Renal cortex interstitium (tissue), 15 donors: ENCODE measurements at places on chromosomes 12 and 14.
A peak's percentile ranks its signal among the peaks of the same experiment; 100 is the strongest.

DNA sequence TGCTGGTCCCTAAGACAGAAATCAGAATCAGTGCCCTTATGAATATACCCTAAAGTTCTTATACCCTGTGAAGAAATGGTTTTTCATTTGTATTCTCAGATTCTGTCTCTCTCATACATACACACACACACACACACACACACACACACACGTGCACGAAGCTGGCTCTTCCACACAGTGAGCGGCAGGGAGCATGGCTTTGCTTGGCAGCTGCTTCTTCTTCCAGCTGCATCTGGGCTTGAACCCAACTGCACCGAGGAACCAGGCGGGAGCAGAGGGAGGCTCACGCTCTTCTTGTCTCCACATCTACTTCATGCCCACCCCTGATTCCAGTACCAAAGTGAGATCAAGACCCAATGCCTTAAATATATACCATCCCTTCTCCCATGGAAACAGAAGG lies 19.4 kb downstream of the GRIN2B start:
- DNase-seq: no peak

DNA sequence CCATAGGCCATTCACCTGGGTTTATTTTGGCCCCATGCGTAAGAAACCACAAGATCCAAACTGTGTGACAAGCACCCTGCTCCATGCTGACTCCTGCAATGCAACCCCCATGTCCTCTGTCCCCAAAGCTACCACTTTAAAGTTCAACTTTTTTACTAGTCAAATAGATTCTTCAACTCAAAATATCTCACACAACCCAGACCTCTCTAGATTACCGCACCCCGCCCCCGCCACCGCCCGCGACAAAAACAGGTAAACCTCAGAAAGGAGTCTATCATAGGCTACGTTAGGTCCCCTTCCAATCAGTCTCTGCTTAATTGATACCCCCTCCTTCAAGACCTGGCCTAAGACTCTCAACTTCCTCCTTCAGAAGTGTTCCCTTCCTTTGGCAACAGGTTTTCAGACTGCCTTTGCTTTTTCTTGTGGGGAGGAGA lies 2.2 kb downstream of the ZFP36L1 start:
- no peak for DNase-seq

GRCh38 chr14:99169776-99170356 lies 102.1 kb downstream of the BCL11B start:
- DNase-seq: no peak

DNA sequence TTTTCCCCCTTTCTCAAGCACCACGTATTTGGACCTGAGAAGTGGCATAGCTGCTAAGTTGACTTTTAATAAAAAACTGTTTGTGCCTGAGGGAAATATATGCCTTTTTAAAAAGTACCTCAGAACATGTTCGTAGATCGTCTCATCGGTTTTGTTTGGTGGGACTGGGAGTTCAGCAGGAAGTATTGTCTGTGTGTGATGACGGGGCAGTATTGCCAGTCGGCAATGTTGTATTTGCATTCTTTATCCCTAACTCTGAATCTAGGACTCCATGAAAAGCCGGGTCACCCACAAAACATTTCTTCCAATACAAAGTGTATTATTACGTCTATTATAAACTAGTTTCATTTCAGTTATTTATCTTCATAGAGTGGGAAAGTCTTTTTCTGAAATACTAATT lies 19.7 kb upstream of the FGD4 start:
- DNase-seq: no peak

DNA sequence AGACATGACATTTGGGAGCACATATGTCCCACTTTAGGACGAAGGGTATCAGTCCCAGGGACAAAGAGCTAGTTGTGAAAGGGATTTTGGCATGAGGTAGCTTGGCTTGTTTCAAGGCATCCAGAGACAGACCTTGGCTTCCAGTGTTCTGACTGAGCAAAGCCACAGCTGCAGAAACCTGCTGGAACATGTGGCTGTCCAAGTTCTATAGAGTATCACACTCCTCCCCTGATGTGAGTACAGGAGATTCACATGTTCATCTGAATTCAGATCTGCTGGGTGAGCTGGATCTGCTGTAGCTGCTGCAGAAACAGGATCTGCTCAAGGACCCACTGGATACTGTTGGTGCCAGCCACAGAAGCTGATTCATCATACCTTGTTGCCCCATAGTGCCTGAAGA lies 10.1 kb upstream of the C14orf39 start:
- no peak for DNase-seq

GRCh38 chr14:65993996-65994395 lies 492.2 kb upstream of the CCDC196 start:
- DNase-seq: no peak

DNA sequence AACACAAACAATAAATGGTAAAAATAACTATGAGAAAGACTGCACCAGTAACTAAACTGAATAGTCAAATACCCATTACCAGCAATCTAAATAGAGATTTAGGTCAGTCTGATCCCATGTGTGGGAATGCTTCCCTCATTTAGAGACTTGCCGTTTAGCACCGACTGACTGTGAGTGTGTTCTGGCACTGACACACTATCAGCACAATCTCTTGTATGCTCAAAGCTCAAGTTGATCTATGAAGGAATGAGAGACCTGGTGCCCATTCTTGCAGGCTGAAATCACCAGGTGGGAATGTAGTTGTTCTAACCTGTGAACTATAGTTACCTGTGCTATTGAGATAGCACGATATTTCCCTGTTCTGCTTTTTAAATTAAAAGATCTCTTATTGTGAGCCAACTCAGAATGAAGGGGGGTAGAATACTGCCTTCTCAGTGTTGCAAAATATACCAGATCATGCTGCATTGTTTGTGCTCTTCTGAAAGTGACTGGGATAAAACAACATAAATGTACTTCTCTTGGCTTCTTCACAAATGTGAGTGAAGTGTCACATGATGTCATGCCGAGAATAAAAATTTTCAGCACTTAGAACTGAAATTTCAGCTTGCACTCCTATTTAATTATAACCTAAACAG lies 99.6 kb downstream of the LIN7A start:
- DNase-seq: no peak

DNA sequence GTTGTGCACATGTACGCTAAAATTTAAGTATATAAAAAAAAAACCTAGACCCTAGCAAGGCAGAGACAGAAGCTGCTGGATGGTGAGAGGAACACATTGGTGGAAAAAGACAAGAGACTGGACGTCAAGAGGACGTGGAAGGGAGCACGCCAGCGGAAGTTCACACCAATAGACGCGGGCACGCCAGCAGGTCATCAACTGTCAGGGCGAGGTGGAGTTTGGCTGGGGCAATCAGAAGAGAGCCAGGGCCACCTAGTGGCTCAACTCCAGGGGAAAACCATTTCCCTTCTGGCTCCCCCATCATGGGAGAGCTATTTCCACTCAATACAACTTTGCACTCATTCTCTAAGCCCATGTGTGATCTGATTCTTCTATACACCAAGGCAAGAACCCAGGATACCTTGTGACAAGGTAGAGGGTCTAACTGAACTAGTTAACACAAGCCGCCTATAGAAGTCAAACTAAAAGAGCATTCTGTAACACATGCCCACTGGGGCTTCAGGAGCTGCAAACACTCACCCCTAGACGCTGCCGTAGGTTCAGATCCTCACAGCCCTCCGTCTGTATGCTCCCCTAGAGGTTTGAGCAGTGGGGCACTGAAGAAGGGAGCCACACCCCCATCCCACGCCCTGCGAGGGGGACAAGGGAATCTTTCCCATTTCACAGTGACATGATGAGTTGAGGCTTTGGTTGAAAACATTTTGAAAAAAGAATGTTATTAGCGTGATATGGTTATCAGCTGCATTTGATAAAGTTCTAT lies 702.7 kb downstream of the TMTC2 start:
- no peak for DNase-seq

DNA sequence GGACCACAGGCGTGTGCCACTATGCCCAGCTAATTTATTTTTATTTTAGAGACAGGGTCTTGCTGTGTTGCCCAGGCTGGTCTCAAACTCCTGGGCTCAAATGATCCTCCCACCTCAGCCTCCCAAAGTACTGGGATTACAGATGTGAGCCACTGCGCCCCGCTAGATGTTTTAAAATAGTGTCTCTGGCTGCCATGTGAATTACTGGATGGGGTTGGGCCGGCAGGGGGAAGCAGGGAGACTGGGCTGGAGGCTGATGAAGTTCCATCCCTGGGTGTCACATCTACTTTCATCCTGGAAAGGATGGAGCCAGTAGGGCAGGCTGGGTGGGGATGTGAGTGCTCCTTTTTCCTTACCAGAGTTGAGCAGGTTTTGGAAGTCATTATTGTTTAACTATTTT lies 46.1 kb downstream of the DNAH10 start:
- no peak for DNase-seq

GRCh38 chr12:66140731-66141130 lies 10.2 kb upstream of the LLPH start:
- no peak for DNase-seq

DNA sequence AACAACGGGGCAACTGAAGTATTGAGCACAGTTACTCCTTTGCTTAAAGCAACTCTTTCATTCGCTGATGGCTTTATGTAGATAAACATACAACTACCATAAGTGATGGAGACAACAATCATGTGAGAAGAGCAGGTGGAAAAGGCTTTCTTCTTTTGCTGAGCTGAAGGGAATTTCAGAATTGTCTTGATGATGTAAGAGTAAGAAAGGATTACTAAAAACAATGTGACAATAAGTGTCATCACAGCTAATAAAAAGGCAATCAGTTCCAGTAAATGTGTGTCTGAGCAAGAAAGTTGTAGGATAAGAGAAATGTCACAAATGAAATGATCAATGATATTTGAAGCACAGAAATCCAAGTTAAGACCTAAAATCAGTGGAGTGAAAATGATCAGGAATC lies 647 bp downstream of the OR6C70 start:
- DNase-seq: no peak

GRCh38 chr14:67440513-67440912 lies 28.5 kb upstream of the PLEK2 start:
- no peak for DNase-seq

GRCh38 chr14:49892301-49892635 lies 614 bp upstream of the ARF6 start:
- peak; percentile 80 for DNase-seq

GRCh38 chr14:74793506-74794155 lies 30.5 kb downstream of the YLPM1 start:
- DNase-seq: no peak

DNA sequence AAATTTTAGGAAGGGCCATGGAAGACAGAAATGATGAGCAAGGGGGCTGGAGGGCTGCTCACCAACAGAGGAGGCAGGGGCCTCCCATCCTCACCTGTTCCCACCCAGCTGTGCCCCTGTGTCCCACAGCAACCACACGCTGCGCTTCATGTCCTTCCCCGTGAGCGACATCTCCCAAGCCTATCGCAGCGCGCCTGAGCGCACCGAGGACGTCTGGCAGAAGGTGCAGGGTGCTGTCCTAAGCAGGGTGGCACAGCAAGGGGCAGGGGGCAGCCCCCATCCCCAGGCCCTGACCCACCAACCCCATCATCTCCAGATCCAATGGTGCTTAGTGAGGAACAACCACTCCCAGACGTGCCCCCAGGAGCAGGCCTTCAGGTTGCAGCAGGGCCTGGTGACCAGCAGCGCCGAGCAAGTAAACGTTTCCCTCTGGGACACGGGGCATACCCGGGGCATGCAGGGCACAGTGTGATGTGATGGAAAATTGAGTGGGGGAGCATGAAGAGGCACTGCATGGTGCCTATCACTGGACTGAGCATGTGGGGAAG lies 8.1 kb downstream of the CARMIL3 start:
- DNase-seq: no peak

- DNase-seq: no peak
Observed at GRCh38 chr12:68042212-68042699, 53.0 kb downstream of the IFNG-AS1 start.

DNA sequence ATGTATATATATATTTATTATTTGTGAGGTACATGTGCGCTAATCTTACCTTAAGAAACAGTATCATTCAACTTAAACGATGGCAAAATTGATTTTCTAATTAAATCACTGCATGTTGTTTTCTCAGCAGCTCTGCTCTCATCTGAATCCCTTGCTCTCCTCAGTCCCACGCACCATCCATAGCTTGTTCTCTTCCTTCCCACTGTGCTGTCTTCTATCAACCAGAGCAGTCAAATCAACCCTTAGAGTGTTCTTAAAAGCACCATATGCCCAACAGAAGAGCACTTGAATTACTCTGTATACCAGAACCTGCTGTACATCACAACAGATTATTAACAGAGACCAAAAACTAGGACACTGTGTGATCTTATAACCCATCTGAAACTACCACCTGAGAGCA lies 209.4 kb upstream of the G2E3 start:
- no peak for DNase-seq

DNA sequence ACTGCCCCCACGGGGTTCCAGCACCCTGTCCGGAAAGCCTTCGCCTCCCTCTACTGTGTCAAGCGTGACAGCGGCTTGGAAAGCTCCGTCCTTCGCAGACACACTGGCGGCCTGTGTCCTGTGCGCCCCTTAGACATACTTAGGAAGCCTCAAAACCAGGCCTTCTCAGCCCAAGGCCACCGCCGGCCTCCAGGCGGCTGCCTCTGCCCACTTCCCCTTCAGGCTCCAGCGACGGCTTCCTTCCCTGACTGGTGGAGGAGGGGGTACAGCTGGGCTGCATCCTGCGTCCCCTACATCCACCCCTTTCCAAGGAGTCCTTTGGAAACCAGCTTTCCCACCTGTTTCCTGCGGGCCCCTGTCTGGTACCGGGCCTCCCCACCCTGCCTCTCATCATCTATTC lies 2.5 kb upstream of the CACNA2D4 start:
- no peak for DNase-seq

GRCh38 chr12:92130999-92131398 lies 14.6 kb downstream of the BTG1 start:
- DNase-seq: no peak

GRCh38 chr12:48070033-48070432 lies 35.8 kb downstream of the SENP1 start:
- no peak for DNase-seq

- no peak for DNase-seq
Observed at GRCh38 chr14:69715725-69716477, 51.0 kb upstream of the SRSF5 start.

DNA sequence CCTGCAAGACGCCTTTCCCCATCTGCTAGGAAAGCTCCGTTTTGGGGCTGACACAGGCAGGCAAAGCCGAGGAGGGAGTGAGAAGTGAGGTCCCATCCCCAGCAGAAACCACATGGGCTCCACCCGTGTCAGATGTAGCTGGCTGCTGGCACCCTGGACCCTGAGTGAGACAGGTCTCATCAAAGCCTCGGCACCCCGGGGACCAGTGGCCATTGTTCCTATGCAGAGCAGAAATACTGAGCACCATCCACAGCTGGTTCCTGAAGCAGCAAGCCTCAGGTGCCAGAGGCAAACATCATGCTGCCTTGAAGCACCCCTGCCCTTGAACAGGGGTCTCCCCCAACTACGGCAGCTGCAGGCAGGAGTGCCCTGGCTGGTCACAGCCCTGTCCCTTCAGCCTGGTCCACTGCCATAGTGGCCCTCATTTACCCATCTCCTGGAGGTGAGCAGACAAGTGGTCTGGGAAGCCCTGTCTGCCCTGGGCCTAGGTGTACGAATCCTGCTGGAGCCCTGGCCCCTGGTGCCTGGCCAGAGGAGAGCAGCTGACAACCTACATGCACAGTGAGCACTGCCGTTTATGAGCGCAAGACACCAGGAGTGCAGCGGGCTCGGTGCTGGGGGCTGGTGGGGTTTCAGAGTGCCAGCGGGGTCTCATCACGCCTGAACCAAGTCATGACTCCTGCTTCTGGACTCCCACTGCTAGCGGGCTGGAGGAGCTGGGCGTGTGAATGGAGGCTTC lies 289.8 kb upstream of the RTL1 start:
- DNase-seq: no peak
